ENCODE measurements at places on chromosomes 4 and X.

DNA sequence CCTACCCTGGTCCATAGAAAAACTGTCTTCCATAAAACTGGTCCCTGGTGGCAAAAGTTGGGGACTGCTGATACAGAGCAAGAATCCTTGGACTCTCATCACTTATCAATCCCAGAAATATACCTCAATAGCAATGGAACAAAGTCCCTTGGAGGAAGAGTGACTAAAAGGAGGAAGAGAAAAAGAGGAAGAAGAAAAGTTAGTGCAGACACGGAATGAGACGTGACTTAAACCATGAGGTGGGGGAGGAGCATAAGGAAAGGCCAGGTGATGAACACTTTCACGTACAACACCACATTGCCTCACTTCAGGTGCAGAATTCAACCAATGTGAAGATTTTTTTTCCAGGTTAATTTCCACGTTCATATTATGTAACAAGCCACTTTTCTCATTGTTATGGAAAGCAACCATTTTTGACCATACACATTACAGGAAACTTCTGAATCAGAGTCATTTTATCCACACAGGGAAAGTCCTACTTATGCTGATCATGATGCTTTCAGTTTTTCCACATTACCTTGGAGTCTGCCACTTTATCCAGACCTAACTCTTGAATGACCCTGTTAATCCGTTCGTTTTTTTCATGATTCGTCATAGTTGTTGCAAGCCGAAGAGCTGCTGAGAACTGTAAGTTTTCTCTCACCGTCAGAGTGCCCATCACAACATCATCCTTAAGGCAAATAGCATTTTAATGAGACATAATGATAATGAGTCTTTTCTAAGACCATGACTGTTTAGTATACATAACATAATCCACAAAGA, 27.7 kb downstream of the ABCG2 start:
- no peak for DNase-seq

- no peak for DNase-seq
These were observed 588.6 kb downstream of the NLGN4X start for GRCh38 chrX:5640071-5640470.

DNA sequence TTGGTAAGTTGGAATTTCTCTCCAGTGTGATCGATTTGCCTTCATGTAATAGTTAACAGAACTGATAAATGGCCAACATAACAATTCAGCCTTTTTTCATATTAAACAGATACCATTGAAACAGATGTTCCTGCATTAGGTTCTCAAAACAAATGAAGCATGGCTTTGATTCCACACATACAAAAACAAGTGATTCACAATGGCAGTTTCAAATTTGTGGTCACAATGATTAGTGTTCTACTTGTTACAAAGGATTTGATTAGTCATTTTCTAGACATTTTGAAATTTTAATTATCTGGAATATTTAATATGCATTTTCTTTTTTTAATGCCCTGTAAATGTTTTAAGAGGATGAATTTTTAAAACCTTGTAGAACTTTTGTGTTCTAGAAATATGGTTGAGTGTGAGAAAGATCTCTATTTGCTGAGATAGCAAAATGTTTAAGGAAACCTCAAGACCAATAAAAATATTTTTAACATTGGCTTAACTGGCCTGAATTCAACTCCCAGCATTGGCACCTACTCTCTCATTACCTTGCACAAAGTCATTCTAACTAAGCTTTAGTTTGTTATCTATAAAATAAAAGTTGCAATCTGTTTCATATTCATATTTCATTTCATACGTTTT, 18.9 kb upstream of the GLRA3 start:
- DNase-seq: no peak

GRCh38 chr4:36582198-36582597, 300.8 kb downstream of the DTHD1 start:
- DNase-seq: no peak

DNA sequence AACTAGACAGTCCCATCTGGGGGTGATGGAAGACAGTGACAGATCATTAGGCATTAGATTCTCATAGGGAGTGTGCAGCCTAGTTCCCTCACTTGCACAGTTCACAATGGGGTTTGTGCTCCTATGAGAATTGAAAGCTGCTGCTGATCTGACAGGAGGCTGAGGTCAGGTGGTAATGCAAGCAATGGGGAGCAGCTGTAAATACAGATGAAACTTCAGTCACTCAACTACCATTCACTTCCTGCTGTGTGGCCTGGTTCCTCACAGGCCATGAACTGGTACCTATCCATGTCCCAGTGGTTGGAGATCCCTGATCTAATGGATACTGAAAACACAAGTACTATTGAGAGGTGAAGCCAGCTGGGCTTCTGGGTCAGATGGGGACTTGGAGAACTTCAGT, 72.5 kb downstream of the AGTR2 start:
- no peak for DNase-seq

GRCh38 chr4:163810755-163811154, 316.3 kb downstream of the TMA16 start:
- DNase-seq: no peak

Data from AG08395 (cell line).